Inflammatory macrophage treated with lipopolysaccharide for 4 hours (primary cell): ENCODE measurements at places on chromosomes 7 and 10.

DNA sequence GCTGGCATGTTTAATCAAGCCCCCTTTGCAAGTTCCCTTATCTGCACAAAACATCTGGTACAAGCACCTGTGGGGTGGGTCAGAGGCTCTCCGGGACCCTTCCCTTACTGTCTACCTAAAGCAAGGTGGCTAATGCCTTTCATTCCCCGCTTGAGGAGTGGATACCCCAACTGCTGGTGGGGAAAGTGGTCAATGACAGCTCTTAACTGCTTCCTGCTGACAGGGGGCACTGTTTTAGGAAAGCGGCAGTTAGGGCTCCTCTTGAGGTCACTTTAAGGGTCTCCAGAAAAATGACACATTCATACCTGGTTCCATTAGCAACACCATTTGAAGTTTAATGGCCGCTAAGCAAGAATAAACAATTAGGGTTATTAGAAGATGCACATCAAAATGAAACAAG lies 761.8 kb upstream of the PHF14 start:
- DNase-seq = no peak

DNA sequence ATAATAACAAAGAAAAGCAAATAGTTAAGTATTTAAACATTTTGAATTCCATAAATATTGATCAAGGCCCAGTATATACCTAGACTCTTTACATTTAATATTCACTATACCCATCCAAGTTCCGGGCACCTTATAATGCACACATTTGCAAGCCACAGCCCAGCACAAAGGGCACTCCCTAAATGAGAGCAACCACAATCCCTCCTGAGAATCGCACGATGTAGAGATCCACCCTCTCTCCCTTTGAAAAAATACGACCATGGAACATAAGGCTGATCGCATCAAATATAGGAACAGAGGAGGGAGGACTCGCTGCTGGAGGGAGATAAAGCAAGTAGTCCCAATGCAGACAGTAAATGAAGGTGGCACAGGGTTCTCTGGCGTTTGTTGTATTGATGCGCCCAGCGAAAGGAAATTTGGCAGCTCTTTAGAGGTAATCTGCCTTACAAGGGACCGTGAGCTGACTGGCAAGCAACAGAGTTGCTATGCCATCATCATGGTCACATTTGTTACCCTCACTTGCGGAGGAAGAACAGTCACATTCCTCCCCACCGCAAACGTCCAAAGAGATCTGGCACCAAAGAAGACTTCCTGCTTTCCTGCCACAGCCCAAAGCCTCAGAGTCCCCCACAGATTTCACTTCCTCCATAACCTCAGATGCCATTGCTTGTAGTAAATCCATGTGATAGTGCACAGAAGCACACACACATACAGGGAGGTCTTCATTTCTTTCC lies 16.1 kb upstream of the TAS2R40 start:
- DNase-seq = peak; percentile 94

- no peak for DNase-seq
These were observed 62.5 kb upstream of the CHST15 start for GRCh38 chr10:124155781-124156435.

- no peak for DNase-seq
These were observed 246.6 kb downstream of the ADRA2A start for GRCh38 chr10:111323389-111323966.

GRCh38 chr10:29642990-29643389 lies 8.2 kb upstream of the SVIL start:
- peak; percentile 61 for DNase-seq

GRCh38 chr7:17311194-17311593 lies 12.7 kb downstream of the AHR start:
- DNase-seq = no peak

GRCh38 chr10:124742413-124743190 lies 1.6 kb downstream of the FAM53B start:
- DNase-seq = peak; percentile 38

- no peak for DNase-seq
These were observed 8.8 kb downstream of the CALD1 start for GRCh38 chr7:134788191-134788590.

DNA sequence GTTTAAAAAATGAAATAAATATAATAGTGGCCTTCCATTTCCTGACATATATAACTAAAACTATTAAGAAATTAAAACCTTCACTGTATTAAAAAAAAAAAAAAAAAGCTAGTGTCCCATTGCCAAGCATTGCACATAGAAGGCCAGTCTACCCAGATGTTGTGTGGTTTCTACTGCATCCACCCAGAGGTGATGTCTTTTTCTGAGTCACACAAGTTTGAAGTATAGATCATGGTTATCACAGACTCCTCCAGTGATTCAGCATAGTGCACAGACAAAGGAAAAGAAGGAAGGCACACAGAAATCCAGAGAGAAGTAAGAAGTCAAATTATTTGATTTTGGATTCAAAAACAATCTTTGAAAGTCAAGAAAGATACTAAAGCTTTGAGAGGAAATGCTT lies 429.0 kb downstream of the ETV1 start:
- DNase-seq = no peak

DNA sequence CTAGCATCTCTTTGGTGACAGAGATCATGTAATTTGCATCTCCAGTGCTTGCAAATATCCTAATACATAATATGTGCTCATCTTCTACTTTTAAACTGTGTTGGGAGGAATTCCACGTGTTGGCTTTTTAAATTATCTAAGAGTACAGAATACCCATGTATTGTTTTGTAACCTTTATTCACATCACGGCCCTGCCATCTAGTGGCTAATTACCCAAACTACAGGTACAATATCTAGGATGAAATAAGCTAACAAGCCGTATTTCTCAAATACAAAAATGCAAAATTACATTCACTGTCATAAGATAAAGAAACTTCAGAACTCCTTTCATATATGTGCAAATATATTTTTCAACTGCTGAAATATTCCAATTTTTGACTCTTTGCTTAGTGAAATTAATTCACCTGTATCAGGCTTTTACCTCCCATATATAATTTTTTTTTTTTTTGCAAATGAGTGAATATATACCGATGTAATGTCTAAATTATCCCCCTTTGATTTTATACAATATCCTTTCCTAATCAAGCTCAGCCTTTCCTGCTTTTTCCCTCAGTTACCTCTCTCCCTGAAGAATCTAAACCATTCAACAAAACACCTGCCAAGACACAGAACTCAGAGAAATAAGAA lies 30.3 kb upstream of the LSM8 start:
- DNase-seq = peak; percentile 54
